ENCODE measurements at places on chromosomes 16 and 17.

DNA sequence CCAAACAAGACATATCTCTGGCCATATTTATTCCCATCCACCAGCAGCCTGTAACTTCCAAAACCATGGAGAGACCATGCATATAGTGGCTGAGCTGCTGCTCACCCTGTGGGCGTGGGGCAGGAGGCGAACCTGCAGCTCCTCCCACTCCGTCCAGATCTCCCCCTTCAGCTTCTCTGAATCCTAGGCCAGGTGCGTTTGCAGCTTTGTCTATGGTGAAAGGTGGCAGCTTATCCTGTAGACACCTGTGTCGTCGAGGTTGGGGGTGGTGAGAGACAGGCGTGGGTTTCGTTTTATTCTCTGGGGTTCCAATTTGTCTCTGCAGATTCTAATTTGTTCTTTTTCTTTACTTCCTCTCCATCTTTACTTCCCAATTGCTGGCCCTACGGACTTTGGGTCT, 9.7 kb upstream of the ANKS4B start:
- no peak for DNase-seq

- DNase-seq: no peak
These were observed 2.2 kb upstream of the KRT19 start for GRCh38 chr17:41530062-41531048.

GRCh38 chr17:67754001-67754400, 36.3 kb downstream of the NOL11 start:
- no peak for DNase-seq

DNA sequence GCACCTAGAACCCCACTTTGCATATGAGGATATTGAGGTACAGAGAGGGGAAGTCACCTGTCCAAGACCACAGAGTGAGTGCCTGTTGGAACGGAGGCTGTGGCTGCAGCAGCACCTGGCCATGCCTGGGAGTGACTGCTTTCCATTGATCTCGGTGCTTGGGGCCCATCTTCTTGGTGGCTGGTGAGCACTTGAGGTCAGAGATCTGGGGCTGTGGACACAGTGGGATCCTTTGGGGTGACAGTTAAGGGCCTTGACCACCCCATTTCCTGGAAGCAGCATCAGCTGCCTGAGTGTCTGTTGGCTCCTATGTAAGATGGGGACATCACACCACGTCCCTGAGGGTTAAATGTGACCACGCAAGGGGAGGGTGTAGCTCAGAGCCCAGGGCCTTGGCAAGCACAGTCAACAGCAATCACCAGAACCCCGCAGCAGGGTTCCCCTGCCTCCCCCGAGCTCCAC, 111.7 kb downstream of the IRF8 start:
- no peak for DNase-seq

- no peak for DNase-seq
These were observed 1.1 kb downstream of the ST6GALNAC2 start for GRCh38 chr17:76584427-76585032.

- DNase-seq: no peak
These were observed 256.0 kb upstream of the MAF start for GRCh38 chr16:79856581-79856980.

DNA sequence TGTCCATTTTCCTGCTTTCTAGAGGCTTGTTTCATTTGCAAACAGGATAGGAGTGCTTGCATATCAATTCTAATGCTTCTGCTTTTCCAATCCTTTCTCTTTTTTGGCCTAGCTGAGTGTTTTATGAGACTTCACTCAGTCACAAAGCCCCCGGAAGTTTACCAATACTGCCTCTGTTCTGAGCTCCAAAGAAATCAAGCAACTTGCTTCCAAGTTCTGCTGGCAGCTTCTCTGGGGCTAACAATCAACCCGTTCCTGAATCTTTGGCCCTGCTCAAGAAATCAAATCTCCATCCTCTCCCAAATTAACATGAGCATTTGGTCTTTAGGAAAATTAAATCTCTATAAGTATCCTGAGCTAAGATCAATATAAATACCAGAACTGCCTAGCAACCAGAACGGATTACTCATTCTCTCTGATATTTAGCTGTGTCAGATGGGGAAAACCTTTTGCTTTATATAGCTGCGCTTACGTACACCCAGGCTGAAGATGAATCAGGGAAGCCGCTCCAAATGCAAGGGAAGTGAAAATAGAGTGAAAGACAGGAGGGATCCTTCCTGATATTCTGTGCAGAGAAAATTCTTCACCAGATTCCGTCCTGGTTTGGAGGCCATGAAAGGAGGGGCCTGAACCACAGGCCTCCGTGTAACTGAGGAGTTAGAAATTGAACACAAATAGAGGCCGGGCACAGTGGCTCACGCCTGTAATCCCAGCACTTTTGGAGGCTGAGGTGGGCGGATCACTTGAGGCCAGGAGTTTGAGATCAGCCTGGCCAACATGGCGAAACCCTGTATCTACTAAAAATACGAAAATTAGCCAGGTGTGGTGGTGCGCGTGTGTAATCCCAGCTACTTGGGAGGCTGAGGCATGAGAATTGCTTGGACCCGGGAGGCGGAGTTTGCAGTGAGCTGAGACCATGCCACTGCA, 23.3 kb upstream of the GRB2 start:
- no peak for DNase-seq

- no peak for DNase-seq
These were observed 402.7 kb upstream of the TNRC6C start for GRCh38 chr17:77555741-77556291.

GRCh38 chr17:8994319-8994718, 27.0 kb upstream of the NTN1 start:
- peak; percentile 58 for DNase-seq

DNA sequence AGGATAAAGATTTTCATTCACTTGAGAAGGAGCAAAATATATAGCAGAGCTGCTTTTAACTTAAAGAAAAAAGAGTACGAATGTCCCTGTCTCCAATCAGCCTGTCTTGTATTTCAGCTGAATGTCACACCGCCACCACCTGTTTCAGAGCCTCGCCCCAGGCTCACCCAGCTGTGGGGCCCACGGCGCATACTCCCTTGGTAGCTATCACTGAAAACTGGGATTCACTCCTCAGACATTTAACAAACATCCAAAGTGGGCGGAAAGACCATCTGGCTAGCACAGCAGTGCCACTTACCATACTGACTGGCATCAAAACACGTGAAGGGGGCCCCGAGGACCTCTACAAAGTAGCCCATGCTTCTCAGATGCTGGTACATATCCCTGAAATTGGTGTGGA, 25.4 kb upstream of the SLC38A8 start:
- no peak for DNase-seq

DNA sequence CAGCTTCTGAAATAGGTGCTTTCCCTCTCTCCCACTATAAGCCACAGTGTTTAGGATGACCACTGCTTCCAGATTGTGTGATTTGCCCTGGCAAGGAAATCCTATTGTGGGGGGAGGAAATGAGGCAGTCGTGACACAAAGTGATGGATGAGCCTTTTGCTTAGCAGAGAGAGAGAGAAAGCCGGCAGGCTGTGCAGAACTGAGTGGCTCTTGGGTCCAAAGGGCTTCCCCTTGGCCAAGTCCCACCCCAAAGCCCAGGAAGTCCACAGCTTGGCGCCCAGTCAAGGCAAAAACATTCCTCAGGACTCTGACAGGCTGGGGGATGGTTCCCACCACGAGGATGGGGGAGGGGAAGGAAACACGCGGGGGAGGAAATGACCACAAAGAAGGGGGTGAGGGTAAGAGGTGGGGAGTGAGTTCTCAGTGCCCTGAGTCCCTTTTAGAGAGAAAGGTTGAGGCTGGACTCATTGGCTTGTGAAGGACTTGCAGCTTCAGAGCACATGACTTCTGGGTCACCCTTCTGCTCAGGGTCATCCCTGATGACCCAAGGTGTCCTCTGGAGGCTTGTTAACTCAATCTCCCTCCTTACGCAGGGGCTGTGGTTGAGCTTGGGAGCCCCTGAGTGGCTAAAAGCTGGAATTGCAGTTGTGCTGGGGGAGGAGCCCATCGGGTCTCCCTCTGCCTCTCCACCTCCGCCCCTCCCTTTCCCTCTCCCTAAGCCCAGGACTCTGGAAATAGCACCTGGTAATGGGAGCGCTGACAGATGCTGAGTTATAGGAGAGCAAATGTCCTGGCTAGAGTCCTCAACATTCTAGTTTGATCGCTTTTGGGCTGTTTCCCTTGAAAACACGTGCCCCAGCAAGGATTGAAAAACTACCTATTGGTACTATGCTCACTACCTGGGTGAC, 10.3 kb upstream of the MSL1 start:
- DNase-seq: peak; percentile 57

GRCh38 chr16:2252806-2253148, 1.4 kb upstream of the ECI1 start:
- no peak for DNase-seq

GRCh38 chr17:60864708-60865005, 187.0 kb downstream of the BCAS3 start:
- DNase-seq: no peak

- DNase-seq: no peak
These were observed 189.0 kb upstream of the CIBAR2 start for GRCh38 chr16:85301231-85301630.
